ENCODE measurements at places on chromosomes 2 and 18.

GRCh38 chr2:28449488-28450395, 46.1 kb upstream of the PLB1 start:
- DNase-seq, result peak; percentile 28

- DNase-seq, result no peak
These were observed 93.4 kb downstream of the TWIST2 start for GRCh38 chr2:238941262-238941792.

DNA sequence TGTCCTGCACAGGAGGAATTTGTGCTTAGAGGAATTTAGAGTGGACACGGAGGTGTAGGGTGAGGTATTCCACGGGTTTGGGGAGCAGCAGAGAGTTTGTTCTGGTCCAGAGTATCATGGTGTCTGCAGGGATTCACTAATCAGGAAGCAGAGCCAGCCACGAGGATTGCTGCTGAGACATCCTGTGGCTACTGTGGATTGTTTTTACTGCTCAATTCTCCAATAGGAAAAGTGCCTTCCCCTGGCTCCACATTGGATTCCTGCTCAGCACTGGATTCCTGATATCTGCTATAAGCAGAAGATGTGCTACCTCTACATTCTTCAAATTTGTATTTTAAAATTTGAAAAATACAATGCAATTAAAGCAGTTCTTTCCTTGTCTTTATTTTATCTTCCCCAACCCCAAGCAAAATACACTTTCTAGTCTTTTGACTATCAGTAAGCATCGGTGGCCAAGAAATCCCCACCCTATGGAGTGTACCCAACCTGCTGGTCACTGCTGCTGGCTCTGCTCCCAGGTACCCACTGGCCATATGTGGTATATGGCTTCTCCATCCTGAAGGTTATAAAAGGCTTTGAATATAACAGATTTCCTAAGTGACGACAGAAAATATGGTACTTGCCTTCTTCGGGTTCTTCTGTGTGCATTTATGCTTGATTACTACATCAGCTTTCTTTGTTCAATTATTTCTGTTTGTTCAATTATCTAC, 1403.0 kb upstream of the NXPH2 start:
- DNase-seq, result no peak

GRCh38 chr18:58527952-58528287, 101.0 kb downstream of the ALPK2 start:
- no peak for DNase-seq

GRCh38 chr2:135563793-135564192, 32.5 kb downstream of the R3HDM1 start:
- no peak for DNase-seq

- DNase-seq, result no peak
These were observed 215.7 kb downstream of the DYSF start for GRCh38 chr2:71669058-71669456.

- DNase-seq, result no peak
These were observed 139.3 kb downstream of the ALK start for GRCh38 chr2:29782087-29782486.

GRCh38 chr18:35573531-35573930, 8.0 kb upstream of the GALNT1 start:
- DNase-seq, result no peak

GRCh38 chr2:23655934-23656596, 270.9 kb downstream of the ATAD2B start:
- DNase-seq, result no peak

DNA sequence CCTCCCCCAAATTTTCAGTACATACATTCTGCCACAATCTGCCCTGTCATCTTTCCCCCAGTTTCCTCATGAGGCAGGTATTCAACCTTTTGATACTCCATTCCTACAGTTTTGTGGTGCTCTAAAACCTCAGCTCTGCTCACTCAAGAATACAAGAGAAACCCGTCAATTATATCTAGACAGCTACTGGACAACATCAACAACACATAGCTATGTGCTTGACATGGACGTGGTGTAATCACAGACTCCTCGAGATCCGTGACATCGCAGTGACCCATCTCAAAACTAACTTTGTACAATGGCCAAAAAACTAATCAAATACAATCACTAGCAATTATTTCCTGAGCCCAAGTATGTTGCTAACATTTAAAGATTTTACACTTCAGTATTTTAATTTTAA, 23.6 kb downstream of the WDSUB1 start:
- DNase-seq, result no peak

DNA sequence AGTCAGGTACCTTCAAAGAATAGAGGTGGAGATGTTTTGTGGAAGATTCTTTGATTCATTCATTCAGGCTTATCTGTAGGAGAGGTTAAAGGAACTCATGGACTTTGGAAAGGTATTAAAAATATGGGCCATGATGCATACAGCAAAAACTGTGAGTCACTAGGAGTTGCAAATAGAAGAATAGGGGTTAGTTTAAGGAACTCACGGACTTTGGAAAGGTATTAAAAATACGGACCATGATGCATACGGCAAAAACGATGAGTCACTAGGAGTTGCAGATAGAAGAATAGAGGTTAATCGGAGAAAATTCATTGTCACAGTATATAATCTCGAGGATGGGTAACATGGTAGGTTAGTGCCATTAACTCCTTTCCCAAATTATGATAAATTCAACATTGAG, 41.2 kb downstream of the SLC9A2 start:
- DNase-seq, result no peak

GRCh38 chr2:119384971-119385370, 18.2 kb downstream of the DBI start:
- no peak for DNase-seq

- no peak for DNase-seq
These were observed 136.9 kb upstream of the IL1R2 start for GRCh38 chr2:101854877-101855276.

DNA sequence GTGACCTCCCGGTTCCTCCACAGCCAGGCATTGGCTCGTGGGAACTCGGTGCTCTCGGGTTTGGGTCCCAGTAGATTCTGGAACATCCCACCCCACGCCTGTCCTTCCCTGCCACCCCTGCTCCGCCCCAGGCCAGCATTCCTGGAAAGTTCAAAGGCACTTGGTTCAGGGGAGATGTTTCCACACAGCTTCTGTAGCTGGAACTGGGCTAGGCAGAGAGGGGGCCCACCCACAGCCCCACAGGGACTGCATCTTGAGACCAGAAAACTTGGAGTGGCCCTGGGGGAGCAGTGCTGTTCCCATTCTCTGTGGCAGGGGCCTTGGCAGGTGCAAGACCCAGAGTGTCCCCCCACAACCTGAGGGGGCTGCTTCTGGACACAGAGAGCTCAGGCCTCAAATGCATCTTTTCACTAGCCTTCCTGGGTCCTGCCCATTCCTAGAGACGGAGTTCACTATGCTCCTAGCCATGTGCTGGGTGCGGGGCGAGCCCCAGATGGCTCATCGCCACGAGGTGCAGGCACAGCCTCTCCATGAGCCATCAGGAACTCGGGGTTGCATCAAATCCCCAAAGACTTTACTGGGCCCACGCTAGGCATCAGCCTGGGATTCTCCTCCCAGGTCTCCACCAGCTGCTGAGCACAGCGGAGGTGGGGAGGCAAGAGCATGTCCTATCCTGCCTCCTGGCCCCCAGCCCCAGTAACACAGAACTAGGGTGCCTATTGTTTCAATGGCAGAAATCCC, 68.7 kb downstream of the ZFP36L2 start:
- DNase-seq, result no peak

- no peak for DNase-seq
These were observed 248.5 kb upstream of the SLC8A1 start for GRCh38 chr2:40700231-40700954.

DNA sequence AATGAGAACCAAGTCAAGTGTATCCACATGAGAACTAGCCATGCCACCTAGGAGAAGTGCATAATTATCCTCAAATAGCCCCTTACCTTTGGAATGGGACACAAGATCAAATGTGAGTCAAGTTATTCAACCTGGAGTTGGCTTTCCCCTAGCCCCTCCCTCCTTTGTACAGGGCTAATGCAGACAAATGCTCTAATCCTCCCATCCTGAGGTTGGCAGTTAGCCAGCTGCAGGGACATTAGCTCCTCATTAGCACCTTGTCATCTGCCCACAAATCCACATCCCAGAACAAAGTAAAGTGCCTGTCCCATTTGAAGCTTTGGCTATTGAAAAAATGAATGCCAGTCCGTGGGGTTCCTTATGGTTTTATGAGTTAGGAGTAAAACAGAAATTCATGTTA, 294.1 kb upstream of the FANCL start:
- DNase-seq, result no peak

DNA sequence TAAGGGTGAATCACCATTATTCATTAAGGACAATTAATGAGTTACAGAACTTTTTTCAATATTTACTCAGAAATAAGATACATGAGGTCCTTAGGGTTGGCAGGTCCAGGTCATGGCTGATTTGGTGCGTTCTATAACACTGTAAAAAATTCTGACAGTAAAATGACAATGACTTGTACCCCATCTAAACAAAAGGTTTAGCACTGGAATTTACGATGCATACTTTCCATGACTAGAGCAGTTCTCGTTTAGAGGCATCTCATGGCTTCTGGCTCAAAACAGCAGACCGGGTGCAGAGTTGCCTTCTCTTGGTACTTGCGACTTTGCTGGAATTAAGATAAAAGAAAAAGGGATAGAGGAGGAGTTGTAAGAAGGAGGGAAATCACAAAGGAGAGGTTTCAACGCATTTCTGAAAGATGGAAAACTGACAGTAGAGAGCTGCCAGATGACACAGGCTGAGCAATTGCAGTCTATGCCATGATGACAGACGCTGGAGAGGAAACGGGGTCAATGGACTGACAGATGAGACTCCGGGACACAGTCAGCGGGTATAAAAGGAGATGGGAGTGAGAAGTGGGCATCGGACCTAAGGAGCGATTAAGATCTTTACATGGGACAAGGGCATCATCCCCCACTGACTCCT, 4.1 kb upstream of the CYS1 start:
- DNase-seq, result no peak
